Cerebellum (tissue), 4 donors: ENCODE measurements at places on chromosomes 12 and 14. TPM values are rescaled to one million over a fixed set of nuclear protein-coding genes. Genes with fewer than 3 reads are reported as not detected.

Gene POLE
- total RNA-seq, result 55.0 TPM

DNA sequence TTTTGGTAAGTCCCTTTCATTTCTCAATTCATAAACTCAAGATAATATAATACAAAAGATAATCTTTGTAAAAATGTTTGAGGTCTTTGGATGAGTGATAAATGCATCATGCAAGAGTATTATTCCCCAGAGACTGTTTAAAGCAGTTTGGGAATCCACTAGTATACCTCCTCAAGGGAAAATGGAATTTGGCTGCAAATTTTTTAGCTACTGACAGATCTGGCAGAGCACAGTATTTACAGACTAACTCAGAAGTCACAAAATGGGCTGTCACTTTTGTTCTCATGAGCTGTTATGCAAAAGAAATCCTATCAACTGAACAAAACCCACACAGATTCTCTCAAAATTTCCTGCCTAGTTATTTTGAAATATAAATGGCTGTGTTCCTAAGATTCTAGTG, 9.9 kb downstream of the SPIC start:
- no peak for DNase-seq

Gene NFE2
- total RNA-seq, result 1.3 TPM

Gene AKAP6
- total RNA-seq, result 223 TPM

Gene PRKCH
- 11.0 TPM for total RNA-seq
